ENCODE measurements at places on chromosomes 1 and 21.

DNA sequence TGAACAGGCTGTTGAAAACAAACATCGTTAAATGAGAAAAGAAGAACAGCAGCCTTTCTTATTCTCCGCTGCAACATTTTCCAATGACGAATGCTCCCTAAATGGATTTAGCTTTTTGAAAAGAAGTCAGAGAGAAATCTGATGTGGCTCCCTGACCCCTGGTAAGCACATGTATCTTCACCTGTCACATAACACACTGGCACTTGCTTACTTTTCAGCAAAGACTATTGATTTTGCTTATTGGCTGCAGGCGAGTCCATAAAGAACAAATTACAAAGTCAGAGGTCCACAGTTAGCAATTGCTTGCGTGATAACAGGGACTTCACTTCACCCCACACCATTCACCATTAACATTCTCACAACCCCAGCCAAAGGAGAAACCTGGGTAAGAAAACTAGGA, 362.8 kb downstream of the GPATCH2 start:
- no peak for DNase-seq

DNA sequence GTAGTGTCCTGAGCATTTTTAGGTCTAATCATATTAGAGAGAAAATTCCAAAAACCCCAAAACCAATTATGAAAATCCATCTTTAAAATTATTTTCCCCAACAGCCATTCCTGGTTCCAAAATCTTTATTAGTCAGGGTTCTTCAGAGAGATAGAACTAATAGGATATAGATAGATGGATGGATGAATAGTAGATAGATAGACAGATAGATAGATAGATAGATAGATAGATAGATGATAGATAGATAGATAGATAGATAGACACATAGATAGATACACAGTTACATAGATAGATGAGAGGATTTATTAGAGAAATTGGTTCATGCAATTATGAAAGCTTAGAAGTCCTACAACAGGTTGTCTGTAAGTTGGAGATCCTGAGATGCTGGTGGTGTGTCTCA, 122.7 kb upstream of the POGK start:
- DNase-seq: no peak

GRCh38 chr1:40932006-40932405, 47.5 kb upstream of the CTPS1 start:
- no peak for DNase-seq

DNA sequence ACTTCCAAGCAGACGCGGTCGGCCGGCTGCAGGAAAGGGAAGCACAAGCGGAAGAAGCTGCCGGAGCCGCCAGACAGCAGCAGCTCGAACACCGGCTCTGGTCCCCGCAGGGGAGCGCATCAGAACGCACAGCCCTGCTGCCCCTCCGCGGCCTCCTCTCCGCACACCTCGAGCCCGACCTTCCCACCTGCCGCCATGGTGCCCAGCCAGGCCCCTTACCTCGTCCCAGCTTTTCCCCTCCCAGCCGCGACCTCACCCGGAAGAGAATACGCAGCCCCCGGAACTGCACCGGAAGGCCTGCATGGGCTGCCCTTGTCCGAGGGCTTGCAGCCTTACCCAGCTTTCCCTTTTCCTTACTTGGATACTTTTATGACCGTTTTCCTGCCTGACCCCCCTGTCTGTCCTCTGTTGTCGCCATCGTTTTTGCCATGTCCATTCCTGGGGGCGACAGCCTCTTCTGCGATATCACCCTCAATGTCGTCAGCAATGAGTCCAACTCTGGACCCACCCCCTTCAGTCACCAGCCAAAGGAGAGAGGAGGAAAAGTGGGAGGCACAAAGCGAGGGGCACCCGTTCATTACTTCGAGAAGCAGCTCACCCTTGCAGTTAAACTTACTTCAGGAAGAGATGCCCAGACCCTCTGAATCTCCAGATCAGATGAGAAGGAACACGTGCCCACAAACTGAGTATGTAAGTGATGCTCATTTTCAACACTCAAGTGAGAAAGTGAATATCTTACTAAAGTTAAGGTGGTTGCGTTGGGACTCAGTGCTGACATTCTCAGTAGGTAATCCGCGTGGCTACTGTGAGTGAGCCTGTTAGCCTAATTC, 25.5 kb downstream of the UTS2 start:
- no peak for DNase-seq

DNA sequence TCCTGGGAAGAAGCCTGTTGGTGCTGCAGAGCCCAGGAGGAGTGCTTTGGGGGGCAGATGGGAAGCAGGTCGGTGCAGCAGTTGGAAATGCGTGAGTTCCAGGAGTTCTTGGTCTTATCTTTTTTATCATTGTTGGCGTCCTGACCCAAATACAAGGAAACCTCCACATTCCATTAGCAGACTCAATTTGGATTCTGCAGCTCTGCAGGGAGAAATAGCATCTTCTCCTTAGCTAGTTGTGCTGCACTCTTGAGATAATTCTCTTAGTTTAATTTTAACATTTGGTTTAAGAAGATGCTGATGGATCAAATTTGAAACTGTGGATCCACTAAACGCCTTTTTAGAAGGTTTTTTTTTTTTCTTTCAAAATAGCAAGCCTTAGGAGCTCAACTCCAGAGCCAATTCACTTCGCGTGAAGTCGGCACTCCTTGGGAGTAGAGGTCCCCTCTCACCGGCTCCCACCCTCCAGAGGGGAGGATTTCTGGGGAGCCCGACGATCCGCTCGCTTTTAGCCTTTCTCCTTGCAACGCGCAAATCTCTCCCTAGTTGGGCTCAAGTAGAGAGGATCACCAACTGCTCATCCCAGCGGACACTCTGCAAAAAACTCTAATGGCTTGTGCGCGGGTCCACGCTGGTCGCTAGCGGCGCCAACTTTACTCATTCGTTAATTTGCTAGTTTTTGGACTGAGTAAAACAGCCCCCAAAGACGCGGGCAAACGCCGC, 1.3 kb downstream of the PLD5 start:
- no peak for DNase-seq

DNA sequence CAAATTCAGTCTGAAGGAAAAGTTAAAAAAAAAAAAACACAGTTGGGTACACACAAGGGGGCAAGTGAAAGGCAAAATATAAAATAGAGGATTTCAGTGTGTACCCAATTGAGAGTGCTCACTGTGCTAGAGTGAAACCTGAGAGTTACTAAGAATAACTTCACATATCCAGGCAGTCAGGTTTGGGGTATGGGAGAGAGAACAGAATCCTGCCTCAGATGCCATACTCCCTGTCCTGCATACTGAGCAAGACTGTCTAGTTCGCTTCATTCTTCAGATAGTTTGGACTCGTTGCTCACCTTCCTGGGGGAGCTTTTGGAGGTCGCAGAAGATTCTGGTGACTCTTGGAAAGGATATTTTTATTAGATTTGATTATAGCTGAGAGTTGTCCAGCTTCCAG, 20.4 kb downstream of the CEP85 start:
- no peak for DNase-seq

- no peak for DNase-seq
Observed at GRCh38 chr1:156368157-156368658, 803 bp upstream of the RHBG start.

DNA sequence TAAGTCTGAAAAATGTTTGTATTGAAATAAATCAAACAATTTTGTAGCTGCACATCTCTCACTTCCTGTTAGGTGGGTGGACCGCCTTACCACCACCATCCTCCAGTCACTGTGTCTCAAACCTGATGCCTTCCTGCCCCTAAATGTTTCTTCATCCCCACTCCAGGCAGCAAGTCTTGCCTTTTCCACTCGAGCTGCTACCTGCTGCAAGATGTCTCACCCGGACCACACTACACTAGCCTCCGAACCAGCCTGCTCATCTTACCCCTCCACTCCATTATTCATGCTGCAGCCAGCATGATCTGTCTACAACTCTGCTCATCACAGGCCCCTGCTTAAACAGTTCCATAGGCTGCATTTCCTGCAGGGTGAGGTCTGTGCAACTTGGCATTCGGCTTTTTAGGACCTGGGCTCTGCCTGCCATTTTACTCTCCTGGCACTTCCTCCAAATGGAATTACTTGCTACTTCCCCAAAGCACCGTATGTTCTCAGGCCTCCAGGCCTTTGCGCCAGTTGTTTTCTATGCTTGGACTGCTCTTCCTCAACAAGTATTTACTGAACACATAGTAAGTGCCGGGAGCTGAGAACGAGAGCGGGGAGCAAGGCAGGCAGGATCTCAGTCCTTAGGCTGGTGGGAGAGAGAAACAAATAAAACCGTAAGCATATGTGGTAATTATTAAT, 5.2 kb upstream of the SF3A3 start:
- DNase-seq: no peak

DNA sequence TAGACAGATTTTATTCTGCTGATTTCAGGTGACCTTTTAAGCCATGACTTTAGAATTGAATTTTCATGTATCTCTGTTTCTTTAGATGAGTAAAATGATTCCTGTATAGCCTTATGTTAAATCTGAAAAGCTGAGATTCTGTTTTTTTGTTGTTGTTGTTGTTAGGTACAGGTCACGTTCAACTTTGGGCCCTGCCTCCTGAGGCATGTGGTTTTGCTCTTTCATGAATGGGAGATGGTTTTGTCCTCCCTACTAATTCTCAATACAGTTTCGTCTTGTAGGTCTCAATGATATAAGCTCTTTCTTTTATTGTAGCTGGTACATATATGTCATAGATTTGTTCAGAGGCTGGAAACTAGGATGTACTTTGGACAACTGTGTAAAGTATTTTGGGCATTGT, 79.6 kb downstream of the CDC14A start:
- no peak for DNase-seq
